Stimulated activated CD8-positive, alpha-beta memory T cell treated with anti-CD3 and anti-CD28 coated beads, Interleukin-15, amount 100 ng/mL, for 24 hours (primary cell): ENCODE measurements at places on chromosomes 13 and 19.

DNA sequence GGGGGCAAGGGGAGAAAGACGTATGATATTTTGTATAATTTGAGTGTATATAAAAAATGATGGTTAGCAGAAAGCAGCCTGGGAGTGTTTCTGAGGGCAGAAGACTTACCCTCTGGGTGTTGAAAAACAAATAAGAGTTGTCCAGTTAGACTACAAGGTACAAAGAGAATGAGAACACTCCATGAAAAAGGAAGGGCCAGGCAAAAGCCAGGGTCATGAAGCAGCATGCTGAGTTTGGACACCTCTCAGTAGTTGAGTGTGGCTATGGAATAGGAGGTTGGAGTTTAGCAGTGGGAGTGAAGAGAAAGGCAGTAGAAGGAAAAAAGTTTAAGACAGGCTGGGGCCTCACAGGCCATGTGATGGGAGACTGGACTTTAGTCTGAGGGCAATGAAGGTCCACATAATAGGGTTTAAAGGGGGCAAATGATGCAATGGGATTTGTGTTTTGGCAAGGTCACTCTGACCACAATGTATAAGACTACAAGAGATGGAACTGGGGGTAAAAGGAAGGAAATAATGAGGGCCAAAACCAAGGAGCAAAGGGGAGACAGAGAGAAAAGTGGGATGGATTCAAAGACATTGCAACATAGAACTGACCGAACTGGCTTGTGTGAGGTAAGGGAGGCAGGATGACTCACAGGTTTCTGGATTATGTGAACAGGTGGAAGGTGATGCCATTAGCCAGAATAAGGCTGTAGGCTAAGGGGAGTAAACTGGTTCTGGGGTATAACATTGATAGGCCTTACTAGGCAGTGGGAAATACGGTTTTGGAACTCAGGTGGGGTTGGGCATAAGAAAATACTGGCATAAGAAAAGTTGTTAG, 76.6 kb downstream of the SERP2 start:
- no peak for DNase-seq

GRCh38 chr13:113176280-113176679, 17.8 kb downstream of the PROZ start:
- DNase-seq, result no peak

- no peak for DNase-seq
These were observed 10.5 kb upstream of the GJA3 start for GRCh38 chr13:20171364-20171763.

DNA sequence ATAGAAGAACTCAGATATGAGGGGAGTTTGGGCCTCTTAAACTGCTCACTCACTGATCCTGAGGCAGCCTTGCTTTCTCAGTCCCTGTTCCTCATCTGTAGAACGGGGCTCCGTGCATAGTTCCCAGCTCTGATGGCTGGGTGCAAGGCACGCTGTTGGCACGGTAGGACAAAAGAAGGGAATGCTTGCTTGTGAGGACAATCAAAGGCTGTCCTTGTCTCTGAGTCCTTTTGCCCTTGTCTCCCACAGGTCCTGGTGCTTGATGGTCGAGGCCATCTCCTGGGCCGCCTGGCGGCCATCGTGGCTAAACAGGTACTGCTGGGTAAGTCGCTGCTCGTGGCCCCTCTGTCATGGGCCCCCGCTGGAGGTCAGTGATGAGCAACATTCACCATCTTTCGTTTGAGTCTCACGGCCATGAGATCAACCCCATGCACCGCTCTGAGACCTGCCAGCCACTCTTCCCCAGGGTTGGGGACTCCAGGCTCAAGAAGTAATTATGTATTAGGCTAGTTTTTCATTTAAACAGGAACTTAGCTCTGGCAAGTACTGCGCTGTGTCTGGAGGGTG, 2.3 kb downstream of the RPL13A start:
- DNase-seq, result no peak

GRCh38 chr19:40238775-40239174, 12.3 kb upstream of the CCNP start:
- no peak for DNase-seq

GRCh38 chr13:50340146-50340545, 324.9 kb downstream of the KCNRG start:
- no peak for DNase-seq
